ENCODE measurements at places on chromosomes 13 and 19.

- no peak for DNase-seq
These were observed 56.5 kb downstream of the HSPH1 start for GRCh38 chr13:31105020-31105795.

GRCh38 chr13:91078093-91078679, 269.3 kb upstream of the MIR17HG start:
- DNase-seq: no peak

GRCh38 chr19:54952591-54953344, 5.4 kb upstream of the NLRP7 start:
- no peak for DNase-seq

DNA sequence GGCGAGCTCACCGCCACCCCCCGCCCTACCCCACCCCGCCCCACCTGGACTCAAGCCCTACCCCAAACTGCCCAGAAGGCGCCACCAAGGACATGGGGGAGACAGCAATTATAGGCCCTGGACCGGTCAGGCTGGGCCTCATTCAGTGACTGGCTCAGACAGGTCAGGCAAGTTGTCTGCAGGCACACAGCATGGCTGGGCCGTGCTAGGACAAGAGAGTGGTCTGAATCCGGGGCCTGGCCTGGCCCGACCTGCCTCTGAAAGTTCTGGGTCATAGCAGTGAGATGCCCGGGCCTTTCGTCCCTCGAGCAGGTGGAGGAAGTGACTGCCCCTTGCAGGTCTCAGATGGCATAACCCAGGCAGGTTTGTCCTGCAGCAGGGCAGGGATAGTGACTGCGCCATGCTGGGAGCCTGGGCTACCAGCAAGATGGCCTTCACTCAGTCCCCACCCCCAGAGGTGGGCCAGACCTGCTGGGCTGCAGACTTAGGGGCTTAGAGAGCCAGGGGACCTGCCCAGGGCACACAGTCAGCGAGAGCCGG, 21.0 kb downstream of the COMP start:
- no peak for DNase-seq

- no peak for DNase-seq
These were observed 598 bp upstream of the LPAR2 start for GRCh38 chr19:19628501-19629134.

DNA sequence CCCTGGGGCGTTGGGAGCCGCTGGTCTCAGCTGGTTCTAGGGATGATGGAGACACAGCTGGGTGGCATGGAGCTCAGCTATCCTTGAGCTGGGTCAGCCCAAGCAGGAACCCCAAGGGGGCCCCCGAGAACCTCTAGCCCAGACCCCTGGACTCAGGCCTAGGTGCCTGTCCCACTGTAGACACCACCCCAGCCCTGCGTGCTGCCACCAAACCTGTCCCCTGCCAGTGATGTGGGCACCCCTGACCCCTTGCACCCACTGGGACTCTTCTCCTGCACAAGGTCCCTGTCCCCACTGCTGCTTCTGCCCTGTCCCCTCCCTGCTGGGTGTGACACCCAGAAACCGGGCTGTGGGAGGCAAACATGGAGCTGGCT, 26.8 kb downstream of the CEBPA start:
- no peak for DNase-seq

- DNase-seq: no peak
These were observed 193.5 kb upstream of the KL start for GRCh38 chr13:32822771-32823170.

DNA sequence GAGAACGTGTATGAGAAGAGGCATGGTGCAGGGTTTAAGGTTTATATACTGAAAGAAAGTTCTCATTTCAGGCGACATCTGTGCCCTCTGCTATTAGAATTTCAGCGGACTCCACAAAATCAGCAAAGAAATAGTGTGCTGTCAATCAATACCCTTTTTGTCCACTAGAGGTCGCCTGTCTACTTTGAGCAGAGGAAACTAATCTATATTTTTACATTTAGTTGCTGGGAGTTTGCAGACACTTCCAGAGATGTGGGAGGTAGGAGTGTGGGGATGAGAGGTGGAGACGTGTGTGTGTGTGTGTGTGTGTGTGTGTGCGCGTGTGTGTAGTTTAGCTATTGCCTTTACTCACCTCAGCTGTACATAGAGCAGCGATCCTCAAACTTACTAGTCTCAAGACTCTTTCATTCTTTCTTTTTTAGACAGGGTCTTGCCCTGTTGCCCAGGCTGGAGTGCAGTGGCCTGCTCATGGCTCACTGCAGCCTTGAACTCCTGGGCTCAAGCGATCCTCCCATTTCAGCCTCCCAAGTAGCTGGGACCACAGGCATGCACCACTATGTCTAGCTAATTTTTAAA, 9.7 kb downstream of the INAFM1 start:
- DNase-seq: no peak

- no peak for DNase-seq
These were observed 35.4 kb upstream of the INTS6 start for GRCh38 chr13:51488212-51488611.

- DNase-seq: no peak
These were observed 49.9 kb downstream of the SOX21 start for GRCh38 chr13:94662274-94662945.

- DNase-seq: no peak
These were observed 507 bp downstream of the COL4A1 start for GRCh38 chr13:110306340-110306959.
